ENCODE measurements at places on chromosomes 11 and 22.

DNA sequence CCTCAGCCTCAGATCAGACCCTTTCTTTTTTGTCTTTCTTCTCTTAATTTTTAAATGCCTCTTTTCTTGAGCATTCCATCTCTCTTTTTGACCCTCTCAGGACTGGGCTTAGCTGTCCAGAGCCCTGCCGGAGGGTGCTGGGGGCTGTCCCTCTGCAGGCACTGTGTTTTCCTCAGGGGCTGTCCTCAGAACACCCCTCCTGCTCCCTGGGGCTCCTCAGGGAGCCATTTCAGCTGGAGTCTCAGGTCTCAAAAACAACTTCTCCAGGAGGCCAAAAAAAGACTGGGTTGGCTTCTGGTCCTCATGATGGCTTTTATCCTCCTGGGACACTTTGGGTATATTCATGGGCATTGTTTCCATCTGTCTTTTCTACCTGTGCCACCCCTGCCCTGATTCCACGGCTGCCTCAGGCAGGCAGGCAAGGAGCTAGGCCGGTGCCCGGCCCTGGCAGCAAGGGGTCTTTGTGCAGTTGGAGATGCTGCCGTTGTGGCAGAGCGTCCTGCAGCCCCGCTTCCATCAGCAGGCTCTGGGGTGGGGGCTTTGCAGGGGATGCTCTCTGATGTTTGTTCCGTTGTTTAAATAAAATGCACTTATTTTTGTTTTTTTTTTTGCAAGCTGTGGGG is 85.1 kb downstream of the CEP164 start:
- no peak overlapping the region for H3K4me3 ChIP-seq
- peaks cover 15% of the 10 kb centered on the region for H3K36me3 ChIP-seq
- no peak overlapping the region for H3K27ac ChIP-seq
- DNase-seq, result no peak
- H3K4me1 ChIP-seq, result no peaks in the 10 kb centered on the region

DNA sequence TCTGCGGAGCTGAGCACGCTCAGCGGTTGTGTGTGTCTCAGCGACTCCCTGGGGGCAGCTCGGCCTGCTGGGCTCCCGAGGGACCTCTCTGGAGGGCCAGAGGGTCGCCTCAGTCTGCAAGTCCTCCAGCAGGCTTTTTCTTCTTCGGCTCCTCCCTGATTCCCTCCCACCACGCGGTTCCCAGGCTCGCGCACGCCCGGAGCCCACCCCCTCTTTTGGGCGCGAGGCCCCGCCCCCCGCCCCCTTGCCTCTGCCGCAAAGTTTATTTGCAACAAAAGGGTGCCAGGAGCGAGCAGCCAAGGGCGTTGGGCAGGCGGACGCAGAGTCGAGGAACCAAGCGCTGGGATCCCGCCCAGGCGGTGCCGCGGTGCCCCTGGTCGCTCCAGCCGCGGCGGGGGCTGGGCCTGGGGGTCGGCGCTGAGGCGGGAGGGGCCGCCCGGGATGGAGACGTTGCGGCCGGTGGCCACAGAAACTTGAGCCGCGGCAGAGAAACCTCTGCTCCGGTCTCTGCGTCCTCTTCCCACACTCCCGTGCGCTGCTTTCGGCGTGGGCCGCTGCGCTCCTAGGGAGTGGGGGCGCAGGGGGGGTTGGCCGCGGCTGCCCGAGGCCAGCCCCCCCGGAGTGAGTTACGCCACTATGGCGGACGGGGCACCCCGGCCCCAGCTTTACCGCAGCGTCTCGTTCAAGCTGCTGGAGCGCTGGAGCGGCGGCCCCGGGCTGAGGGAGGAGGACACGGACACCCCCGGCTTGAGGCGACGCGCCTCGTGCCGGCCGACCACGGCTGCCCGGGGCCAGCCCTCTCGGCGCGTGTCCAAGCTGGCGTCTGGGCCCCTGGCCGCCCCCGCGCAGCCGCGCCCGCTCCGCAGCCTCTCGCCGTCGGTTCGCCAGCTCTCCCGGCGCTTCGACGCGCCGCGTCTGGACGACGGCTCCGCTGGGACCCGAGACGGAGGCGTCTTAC is at the start of gene ARHGEF17:
Gene ARHGEF17, plus strand, starts transcription at position 274 of the 958 bp plus-strand sequence. Its CDS starts 363 bp downstream, at position 637.
- H3K4me1 ChIP-seq, result peaks cover 18% of the 10 kb centered on the region
- H3K27ac ChIP-seq, result peak within 1 kb of the TSS; percentile 65
- peaks cover 8% of the 10 kb centered on the region for H3K27me3 ChIP-seq

GRCh38 chr11:90500922-90501568 is 278.2 kb upstream of the CHORDC1 start:
- no peak overlapping the region for H3K4me3 ChIP-seq
- no peaks in the 10 kb centered on the region for H3K27me3 ChIP-seq
- no peak for DNase-seq
- H3K36me3 ChIP-seq, result no peaks in the 10 kb centered on the region
- no peaks in the 10 kb centered on the region for H3K4me1 ChIP-seq

DNA sequence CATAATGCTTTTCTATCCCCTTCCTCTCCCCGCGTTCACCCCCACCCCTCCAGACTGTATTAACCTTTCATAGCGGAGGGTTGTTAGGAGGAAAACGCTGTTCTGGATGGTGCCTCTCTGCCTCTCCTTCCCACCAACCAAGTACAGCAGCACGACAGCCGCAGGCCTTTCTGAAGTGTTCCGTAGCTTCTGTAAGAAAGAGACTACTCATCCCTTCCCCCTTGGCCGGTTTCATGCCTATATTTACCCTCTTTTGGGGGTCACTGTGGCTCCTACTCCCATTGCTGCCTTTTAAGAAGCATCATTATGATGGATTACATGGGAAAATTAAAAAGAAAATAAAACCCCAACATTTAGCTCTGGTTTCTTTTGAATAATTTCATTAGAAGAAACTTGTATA is 46.5 kb downstream of the ZBTB16 start:
- no peak overlapping the region for H3K4me3 ChIP-seq
- H3K27me3 ChIP-seq, result peaks cover 37% of the 10 kb centered on the region
- no peak for DNase-seq
- no peaks in the 10 kb centered on the region for H3K36me3 ChIP-seq
- peaks cover 25% of the 10 kb centered on the region for H3K4me1 ChIP-seq

DNA sequence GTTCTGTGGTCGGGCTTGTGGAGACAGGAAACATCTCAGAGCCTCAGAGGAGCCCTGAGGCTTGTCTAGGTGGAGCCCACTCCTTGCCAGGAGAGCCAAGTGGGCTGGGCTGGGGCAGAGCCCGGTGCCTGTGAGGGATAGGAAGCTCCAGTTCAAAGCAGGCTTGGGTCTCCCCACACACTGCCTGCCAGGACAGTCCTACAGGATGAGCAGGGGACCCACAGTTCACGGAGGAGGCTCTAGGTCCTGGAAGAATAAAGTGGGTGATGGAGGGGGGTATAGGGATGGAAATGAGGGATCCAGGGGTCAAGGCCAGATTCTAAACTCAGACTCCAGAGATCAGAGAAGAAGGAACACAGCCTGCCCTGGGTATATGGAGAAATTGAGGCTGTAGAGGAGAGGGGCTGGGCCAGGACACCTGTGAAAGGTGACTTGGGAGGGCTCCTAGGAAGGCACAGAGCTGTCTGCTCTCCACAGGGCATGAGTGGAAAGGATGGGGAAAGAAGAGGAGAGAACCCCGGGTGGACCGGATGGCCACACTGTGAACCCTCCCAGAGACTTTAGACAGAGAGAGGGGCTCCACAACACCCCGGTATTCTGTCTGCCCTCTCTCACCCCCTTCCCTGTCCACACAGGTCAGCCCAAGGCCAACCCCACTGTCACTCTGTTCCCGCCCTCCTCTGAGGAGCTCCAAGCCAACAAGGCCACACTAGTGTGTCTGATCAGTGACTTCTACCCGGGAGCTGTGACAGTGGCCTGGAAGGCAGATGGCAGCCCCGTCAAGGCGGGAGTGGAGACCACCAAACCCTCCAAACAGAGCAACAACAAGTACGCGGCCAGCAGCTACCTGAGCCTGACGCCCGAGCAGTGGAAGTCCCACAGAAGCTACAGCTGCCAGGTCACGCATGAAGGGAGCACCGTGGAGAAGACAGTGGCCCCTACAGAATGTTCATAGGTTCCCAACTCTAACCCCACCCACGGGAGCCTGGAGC is 7.4 kb downstream of the IGLL5 start:
- no peaks in the 10 kb centered on the region for H3K36me3 ChIP-seq
- peaks cover 35% of the 10 kb centered on the region for H3K4me1 ChIP-seq
- DNase-seq, result peak; percentile 91
- peak overlapping the region; percentile 87 for H3K27ac ChIP-seq

DNA sequence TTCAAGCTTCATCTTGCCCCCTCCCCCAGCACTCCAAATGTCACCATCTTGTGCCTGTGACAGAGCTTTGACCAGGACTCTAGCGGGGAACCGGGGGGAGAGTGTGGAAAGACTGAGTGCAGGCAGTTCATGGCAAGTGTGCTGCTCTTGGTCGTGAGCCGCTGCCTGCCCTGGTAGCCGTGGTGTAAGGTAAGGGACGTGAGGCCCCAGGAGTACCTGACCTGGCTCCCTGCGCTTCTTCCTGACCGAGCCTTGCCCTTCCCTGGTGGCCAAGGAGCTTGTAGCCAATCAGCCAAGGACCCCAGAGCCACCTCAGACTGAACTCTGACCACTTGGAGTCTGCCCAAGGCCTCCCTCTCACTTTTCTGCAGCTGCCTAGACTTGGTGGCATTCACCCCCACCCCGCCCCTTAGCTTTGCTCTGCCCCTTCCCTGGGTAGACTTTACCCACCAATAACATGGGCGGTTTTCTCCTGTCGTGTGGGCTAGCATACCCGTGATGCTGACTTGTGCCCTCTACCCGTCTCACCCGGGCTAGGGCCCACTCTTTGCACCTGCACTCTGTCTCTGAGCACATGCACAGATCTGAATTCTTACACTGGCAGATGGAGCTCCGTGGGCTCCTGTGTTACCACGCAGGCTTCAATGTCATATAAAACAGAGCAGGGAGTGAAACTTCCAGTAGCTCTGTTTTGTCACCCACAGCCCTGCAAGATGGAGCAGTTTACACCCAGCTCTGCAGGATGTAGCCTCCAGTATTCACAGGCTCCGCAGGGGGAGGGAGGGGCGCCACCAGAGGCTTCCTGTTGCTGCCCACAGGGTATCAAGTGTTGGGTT is 1.5 kb downstream of the DGKZ start:
- H3K27me3 ChIP-seq, result no peaks in the 10 kb centered on the region
- H3K4me1 ChIP-seq, result peaks cover 68% of the 10 kb centered on the region
- DNase-seq, result peak; percentile 82
- peaks cover 34% of the 10 kb centered on the region for H3K36me3 ChIP-seq

DNA sequence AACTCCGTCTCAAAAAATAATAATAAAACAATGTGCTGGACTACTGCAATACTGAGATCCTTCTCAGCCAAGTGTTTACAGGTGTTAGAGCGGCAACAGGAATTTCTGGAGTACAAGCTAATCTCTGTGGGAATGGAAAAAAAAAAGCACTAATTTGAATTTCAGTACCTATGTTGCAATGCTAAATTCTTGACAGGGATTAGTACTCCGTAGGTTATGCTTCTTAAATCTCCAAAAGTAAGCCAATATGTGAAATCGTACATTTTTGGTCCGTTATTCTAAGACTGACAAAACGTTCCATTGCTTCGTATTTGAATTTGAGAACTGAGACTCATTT is 1.1 kb downstream of the ATL3 start:
- peak overlapping the region; percentile 87 for H3K27ac ChIP-seq
- H3K36me3 ChIP-seq, result peaks cover 24% of the 10 kb centered on the region
- peaks cover 41% of the 10 kb centered on the region for H3K4me1 ChIP-seq
- DNase-seq, result no peak
- peak overlapping the region; percentile 37 for H3K4me3 ChIP-seq

GRCh38 chr22:23397008-23397612 is 183.0 kb downstream of the IGLL1 start:
- no peaks in the 10 kb centered on the region for H3K27me3 ChIP-seq
- H3K27ac ChIP-seq, result no peak overlapping the region
- no peaks in the 10 kb centered on the region for H3K4me1 ChIP-seq
- H3K36me3 ChIP-seq, result no peaks in the 10 kb centered on the region

DNA sequence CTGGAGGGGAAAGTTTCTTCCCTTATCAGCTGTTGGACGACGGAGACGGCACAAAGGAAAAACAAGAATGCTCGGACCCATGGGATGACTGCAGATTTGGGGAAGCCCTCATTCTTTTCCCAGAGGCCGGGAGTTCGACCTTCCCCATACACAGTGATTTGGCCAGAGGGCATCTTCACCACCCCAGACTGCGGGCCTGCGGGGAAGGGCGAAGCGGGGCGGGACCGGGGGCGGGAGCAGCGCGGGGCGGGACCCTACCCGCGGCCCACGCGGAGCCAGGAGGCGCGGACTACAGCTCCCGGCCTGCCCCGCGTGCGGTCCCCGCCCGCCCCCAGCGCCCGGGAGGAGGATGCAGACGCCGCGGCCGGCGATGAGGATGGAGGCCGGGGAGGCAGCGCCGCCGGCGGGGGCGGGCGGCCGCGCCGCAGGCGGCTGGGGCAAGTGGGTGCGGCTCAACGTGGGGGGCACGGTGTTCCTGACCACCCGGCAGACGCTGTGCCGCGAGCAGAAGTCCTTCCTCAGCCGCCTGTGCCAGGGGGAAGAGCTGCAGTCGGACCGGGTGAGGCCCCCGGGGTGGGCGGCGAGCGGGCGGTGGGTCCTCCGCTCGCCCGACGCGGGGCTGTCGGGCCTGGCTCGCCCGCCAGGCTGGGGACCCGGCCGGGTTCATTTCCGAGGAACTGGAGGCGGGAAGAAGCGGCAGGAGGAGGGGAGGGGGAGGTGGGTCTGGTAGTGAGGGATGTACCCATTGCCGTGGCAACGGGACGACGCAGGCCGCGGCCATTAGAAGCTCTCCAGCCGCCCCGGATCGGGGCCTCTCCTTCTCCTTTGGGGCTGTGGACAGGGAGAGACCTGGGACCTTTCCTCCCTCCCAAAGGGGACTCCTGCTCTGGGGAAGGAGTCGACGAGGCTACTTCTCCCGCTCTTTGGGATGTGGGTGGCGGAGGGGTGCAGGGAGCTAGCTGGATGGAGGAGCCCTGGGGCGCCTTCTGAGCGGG is at the start of gene KCTD17:
Gene KCTD17, plus strand, starts transcription at position 352 of the 995 bp plus-strand sequence. Its CDS starts 19 bp downstream, at position 371.
- peak within 1 kb of the TSS; percentile 93 for H3K4me3 ChIP-seq
- peaks cover 29% of the 10 kb centered on the region for H3K4me1 ChIP-seq
- peak within 1 kb of the TSS; percentile 71 for H3K27ac ChIP-seq
- no peaks in the 10 kb centered on the region for H3K27me3 ChIP-seq
- peaks cover 36% of the 10 kb centered on the region for H3K36me3 ChIP-seq

GRCh38 chr11:121214861-121215260 is 77.7 kb upstream of the SC5D start:
- no peak overlapping the region for H3K27ac ChIP-seq
- no peak for DNase-seq
- H3K27me3 ChIP-seq, result peaks cover 10% of the 10 kb centered on the region
- no peaks in the 10 kb centered on the region for H3K4me1 ChIP-seq
- no peaks in the 10 kb centered on the region for H3K36me3 ChIP-seq

Measured in DND-41 (cell line).